ENCODE measurements at places on chromosomes 13 and 19.

DNA sequence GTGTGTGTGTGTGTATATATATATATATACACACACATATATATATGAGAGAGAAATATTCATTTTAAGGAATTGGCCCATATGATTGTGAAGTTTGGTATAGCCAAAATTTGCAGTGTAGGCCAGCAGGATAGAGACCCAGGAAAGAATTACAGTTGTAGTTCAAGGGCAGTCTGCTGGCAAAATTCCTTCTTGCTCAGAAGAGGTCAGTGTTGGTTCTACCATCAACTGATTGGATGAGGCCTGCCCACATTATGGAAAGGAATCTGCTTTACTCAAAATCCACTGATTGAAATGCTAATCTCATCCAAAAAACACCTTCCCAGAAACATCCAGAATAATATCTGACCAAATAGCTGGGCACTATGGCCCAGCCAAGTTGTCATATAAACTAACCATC is 24.0 kb downstream of the RNF6 start:
- DNase-seq: no peak

GRCh38 chr13:46530084-46530935 is 22.7 kb upstream of the LRCH1 start:
- DNase-seq: no peak

GRCh38 chr19:29887442-29887855 is 54.6 kb upstream of the URI1 start:
- DNase-seq: no peak

DNA sequence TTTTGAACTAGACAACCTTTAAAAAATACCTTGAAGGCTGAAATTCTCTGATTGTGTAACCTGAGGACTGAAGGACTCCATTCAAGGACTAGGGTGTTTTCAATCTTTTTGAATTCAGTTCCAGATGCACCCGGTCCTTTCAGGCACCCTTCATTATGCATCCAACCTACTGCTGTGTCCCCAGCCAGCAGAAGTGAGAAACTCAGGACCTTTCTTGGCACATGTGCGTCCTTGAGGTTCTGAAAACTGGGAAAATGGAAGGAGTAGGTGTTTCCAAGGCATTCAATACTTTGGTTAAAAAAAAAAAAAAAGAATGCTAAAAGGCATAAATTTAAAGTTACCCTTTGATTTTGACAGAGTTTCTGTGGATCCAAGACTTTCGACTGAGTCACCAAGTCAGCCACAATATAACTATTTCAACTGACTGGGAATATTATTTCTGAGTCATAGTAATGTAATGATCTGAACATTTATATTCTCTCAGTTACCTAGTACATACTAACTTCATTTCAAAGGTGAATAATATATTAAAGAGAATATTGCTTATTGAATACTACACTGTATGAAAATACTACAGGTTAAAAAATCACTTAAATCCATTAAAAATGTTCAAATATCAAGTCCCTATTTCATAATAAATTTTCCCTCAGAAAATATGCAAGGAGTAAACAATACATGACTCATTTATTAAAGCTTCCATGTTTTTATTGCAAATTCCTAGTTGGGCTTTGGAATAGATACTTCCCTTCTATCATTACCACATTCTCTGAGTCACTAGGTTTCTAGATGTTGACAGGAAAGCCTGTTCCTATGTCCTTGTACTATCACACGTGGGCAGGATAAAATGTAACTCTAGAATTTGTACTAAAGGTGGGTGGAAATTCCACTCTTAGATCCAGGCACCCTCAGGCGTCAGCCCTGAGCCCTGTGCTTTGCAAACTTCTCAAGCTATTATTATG is 2.4 kb upstream of the ITGBL1 start:
- DNase-seq: no peak

- no peak for DNase-seq
These were observed 131.8 kb downstream of the KCTD12 start for GRCh38 chr13:76754414-76754813.

DNA sequence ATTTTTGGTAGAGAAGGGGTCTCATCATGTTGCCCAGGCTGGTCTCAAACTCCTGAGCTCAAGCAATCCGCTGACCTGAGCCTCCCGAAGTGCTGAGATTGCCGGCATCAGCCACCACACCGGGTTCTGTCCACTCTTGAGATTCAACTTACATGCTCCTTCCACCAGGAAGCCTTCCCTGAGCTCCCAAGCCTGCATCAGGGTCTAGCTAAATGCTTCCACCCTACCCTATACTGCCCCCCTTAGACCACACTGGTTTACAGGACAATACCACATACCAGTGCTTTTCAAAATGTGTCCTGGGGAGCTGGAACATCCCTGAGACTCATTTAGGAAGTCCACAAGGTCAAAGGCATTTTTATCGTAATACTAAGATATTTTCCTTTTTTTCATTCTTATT is 15.1 kb upstream of the CACNG8 start:
- no peak for DNase-seq

GRCh38 chr13:98774776-98775175 is 22.3 kb upstream of the SLC15A1 start:
- no peak for DNase-seq

GRCh38 chr19:53037101-53038097 is 7.1 kb upstream of the ERVV-2 start:
- DNase-seq: no peak

DNA sequence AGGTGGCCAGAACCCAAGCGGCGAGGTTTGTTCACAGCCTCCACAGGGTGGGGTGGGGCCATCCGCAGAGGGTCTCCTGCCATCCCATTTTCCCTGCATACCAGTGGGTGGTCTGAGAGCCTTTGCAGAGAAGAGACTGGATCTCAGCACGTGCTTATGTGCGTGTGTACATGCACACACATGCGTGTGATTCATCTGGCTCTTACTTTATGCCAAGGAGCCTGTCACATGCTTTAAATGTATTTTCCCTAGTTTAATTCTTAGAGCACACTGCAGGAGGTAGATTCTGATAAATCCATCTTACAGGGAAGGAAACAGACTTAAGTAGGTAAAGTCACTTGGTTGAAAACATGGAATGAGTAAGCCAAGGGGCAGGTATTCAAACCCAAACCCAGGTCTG is 47.1 kb downstream of the CAPN12 start:
- DNase-seq: no peak

DNA sequence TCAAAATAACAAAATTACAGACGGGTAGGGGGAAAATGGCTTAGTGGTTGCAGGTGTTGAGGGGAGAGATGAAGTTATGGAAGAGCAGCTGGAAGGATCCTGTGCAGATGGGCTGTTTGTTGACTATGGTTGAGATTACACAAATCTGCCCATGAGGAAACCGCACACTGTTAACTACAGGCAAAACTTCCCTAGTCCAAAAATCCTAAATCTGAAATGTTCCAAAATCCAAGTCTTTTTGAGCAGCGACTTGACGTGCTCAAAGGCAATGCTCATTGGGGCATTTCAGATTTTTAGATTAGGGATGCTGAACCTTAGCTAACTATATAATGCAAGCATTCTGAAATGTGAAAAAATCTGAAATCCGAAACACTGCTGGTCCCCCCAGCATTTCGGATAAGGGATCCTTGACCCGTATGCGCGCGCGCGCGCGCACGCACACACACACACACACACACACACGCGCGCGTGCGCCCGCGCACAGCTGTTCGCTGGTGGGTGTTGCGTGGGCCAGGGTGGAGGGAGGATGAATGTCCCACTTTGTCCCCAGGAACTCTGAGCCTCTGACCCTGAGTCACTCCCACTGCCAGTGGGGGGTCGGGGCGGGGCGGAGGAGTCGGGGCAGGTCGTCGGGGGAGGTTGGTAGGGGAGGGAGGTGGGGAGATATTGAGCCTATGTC is 6.8 kb downstream of the F2RL3 start:
- no peak for DNase-seq

DNA sequence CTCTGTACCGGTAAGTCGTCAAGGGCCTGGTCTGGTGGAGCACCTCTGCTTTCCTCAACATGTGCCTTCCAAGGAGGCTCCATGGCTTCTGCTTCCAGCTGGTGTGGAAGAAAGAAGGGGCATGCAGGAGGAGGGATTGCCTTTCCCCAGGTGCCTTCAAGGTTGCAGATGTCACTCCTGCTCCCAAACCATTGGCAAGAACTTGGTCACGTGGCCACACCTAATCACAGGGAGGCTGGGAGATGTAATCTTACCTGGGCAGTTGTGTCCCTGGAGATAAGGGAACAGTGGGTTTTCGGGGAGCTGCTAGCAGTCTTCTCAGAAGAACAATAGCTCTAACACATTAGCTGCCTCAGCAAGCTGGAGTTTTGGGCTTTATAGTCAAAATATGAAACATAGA is 9.7 kb upstream of the GPR18 start:
- DNase-seq: no peak

GRCh38 chr13:112783978-112784371 is 94.1 kb downstream of the ATP11A start:
- DNase-seq: no peak

GRCh38 chr19:38266981-38267597 is 2.7 kb downstream of the SPINT2 start:
- no peak for DNase-seq

DNA sequence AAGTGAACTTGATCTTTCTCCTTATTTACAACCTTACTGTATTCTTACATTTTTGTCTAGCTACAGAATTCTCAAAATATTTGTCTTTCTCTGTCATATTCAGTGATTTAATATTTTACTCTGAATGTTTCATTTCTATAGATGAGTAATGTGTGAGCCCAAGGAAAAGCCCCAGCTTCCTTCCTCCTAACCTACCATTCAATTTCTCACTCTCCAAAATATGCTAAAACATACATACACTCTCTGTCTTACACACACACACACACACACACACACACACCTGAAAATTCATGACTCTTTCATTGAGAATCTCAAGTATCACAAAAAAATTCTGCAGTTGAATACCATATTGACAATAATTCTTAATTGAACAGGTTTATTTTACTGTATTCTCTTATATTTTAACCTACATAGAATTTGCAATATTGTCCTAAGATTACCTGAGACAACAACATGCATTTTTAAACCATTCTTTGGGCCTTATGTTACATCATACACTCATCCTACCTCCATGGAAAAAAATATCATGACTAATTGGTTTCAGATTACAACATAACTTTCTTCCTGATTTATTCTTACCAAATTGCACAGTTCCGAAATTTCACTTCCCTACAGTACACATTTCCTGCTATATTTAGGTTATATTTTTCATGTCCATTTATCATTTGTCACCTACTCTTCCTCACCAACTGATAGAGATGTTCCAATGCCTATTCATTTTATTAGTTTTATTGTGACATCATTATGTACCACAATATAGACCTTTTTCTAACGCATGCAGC is 1965.6 kb upstream of the PCDH20 start:
- no peak for DNase-seq

DNA sequence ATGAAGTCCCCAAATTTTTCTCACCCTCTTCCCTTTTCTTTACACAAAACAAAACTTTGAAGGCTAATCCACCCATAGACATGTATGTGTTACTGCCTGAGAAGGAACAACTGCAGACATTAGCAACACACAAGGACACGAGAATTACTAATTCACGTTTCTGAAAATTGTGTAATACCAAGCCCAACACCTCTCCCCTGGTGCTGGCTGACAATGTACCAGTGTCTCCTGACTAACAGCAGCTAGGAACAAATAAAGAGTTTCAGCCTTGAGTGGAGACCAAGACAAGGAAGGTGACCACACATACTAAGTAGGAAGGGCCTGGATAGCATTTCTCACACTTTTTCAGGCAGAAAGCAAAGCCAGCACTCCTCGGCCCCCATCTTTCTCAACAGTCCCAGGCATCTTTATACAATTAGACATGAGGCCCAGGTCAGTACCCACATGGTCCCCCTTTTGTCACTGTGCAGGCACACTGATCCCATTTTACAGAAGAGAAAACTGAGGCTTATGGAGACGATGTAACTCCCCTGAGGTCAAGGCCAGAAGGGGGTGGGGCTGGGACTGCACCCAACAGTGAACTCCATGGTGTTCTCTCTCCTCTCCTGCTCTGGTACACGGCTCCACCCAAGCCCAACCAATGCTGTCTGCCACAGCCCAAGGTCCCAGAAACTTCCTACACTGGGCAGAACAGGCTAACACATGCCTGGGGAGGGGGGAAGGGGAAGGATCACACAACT is 8.7 kb downstream of the BRD4 start:
- DNase-seq: no peak

GRCh38 chr19:29029268-29029958 is 183.5 kb downstream of the UQCRFS1 start:
- no peak for DNase-seq
